Bone marrow (tissue), 2 donors: ENCODE measurements at places on chromosomes 16 and 17.

DNA sequence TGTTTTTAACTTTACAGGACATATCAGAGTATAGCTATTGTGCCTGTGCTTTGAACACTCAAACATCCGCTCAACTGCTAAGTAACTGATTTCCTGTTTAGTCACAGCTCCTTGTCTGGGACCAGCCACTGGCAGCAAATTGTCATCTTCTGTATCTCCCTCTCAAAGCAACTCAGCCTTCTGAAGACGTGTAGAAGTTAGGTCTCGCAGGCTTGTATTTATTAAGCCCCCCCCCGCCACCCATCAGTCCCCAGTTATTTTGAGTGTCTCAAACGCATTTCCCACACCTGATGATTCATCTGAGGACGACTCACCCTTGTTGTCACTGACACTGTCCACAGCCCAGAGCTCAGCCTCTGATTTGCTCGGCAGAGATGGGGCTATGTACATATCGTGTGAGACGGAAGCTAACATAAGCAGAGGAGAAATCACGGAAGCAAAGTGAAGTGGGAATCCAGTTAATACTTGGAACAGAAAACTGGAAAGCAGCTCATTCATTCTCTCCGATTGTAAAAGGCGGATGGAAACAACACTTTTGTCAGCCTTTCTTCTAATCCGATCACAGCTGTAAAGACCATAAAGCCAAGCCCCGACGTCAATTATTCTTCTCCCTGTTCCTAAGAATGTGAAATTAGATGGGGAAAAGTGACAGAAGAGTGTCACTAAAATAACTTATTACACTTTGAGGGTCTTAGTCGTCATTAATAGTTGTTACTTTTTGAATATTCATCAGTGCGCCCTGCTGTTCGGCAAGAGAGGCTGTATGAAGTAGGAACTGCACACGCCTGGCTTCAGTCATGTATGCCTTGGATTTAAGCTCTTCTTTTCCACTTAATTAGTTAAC, 64.2 kb downstream of the PITPNC1 start:
- no peak for DNase-seq

DNA sequence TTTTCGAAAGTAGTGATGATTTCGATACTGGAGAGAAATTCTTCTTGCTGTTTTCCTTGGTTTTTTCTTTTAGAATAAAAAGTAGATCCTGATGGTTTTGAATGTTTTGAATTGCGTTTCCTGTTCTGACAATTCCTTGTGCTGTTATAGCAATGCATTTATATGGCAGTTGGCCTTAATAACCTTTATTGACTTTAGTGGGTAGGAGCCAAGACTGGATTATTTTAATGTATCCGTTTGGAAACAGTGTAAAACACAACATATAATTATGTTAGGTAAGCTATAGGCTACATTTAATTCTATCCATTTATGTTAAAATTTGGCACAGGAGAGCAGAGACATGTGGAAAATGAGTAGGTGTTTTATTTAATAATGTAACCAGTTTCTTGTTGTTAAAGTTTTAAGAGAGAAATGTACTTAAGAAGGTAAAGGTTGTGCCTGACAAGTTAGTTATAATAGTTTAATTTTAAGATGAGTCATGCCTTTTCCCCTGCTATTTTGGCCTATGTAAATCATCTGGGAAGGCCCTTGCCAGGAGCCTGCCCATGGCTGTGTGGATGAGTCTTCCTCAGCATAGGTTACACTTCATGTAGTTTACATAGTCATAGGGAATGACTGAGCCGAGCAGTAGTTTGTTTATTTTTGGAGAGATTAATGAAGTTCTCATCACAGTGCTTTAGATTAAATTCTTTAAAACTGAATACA, 189.9 kb downstream of the FTO start:
- DNase-seq, result no peak

DNA sequence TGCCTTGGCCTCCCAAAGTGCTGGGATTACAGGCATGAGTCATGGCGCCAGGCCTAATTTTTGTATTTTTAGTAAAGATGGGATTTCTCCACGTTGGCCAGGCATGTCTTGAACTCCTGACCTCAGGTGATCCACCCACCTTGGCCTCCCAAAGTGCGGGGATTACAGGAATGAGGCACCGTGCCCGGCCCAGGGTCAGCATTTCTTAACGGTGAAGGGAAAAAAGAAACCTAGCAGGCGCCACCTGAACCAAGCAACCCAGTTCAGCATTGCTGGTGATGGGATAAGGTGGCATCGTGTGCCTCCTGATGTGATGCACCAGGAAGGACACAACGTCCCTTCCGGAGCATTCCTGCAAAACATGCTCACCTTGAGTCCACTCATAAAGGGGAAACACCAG, 2.2 kb upstream of the CLCN7 start:
- DNase-seq, result no peak

- DNase-seq, result no peak
These were observed 2.3 kb upstream of the DLX3 start for GRCh38 chr17:49997301-49997650.

- DNase-seq, result no peak
These were observed 700.3 kb downstream of the MAF start for GRCh38 chr16:78900044-78900811.

DNA sequence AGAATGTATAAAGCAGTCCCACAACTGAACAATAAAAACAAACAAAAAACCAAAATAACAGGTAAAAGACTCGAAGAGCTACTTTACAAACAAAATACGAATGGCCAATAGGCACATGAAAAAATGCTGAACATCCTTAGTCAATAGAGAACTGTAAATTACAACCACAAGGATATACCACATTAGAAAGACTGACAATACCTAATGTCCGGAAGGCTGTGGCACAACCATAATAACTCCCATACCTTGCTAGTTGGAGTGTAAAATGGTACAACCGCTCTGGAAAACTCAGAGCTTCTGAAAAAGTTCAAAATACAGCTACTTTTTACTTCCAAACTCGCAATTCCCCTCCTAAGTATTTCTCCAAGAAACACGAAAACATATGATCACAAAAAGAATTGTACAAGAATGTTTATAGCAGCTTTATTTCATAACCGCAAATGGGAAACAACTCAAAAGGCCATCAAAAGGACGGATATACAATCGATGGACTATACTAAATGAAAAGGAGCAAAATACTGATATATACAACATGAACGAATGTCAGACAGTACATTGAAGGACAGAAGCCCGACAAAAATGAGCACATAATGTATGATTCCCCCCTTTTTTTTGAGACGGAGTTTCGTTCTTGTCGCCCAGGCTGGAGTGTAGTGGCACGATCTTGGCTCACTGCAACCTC, 2.3 kb downstream of the TP53 start:
- no peak for DNase-seq

DNA sequence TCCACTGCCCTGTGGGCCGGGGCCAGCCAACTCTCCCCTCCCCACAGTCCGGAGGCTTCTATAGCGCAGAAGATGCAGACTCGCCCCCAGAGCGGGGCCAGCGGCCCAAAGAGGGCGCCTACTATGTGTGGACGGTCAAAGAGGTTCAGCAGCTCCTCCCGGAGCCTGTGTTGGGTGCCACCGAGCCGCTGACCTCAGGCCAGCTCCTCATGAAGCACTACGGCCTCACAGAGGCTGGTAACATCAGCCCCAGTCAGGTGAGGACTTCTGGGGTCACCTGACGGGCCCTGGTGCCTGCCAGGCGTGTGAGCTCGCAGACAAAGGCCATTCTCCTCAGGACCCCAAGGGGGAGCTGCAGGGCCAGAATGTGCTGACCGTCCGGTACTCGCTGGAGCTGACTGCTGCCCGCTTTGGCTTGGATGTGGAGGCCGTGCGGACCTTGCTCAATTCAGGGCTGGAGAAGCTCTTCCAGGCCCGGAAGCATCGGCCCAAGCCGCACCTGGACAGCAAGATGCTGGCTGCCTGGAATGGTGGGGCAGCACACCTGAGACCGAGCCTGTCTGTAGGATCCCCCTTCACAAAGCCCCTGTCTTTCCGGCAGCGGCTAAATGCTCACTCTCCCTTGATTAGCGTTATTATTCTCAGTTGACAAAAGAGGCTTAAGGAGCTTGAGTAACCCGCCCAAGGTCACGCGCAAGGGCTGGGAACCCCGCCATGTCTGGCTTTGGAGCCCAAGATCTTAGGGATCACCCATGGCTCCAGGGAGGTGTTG, 3.9 kb downstream of the SPATA20 start:
- DNase-seq, result no peak

- DNase-seq, result no peak
These were observed 410.4 kb upstream of the MON1B start for GRCh38 chr16:76780556-76780955.

DNA sequence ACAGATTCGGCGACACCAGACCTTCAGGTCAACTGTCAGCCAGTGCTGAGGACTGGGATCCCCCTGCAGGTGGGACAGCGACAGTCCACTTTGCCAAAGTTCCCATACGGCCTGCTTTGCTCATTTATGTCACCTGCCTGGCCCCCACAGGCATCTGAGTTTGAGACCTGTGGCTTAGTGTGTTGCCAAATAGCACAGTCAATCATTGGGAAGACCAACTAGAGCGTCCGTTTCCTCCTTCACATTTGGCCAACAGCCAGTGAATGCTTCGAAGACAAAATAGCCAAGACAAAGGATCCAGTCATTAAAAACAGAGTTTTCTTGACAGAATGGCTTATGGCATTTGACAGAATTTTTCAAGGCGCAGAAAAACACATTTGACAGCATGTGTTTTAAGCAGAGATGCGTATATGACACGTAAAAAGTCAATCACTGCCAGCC, 113.8 kb downstream of the ABCC12 start:
- DNase-seq, result no peak

DNA sequence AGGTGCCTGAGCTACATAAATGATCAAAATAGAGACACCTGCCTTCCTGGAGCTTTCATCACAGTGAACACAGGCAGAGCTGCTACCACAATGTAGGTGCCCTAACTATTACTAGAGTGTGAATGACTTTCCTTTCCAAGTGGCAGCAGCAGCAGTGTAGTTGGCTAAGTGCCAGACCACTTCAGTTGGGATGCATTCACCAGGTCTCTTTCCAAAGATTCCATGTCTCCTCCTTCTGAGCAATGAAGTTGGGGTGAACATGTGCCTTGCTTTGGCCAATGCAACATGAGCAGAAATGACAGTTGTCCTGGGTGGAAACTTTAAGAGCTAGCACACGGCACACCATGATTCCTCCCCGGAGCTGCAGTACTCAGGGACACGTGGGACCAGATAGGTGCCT, 23.3 kb upstream of the CACNG4 start:
- no peak for DNase-seq

- DNase-seq, result peak; percentile 20
These were observed 17.1 kb downstream of the TRAF4 start for GRCh38 chr17:28760601-28761562.

DNA sequence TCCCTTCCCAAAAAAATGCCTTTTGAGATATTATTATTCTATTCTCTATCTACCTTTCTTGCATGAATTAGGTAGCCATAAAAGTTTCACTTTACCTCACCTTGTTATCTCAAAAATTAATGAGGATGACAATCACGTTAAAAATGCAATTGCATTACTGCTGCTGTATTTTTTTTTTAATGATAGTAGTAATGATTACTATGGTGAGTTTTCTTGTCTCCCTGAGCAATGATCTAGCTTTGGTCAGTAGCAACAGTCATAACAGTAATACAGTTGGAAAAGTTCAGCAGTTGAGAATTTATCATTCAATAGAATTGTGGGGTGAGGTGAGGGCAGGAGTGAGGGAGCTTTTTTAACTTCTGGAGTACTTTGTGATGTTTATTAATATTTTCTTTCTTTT, at the start of gene EFCAB5:
TSS of gene EFCAB5 (plus strand) at position 301 of the 400 bp plus-strand sequence. CDS start 163 bp downstream, outside the sequence.
- no peak for DNase-seq

- DNase-seq, result no peak
These were observed 10.0 kb upstream of the TBX4 start for GRCh38 chr17:61442136-61442775.

GRCh38 chr16:84455031-84455430, 49.4 kb downstream of the MEAK7 start:
- no peak for DNase-seq

DNA sequence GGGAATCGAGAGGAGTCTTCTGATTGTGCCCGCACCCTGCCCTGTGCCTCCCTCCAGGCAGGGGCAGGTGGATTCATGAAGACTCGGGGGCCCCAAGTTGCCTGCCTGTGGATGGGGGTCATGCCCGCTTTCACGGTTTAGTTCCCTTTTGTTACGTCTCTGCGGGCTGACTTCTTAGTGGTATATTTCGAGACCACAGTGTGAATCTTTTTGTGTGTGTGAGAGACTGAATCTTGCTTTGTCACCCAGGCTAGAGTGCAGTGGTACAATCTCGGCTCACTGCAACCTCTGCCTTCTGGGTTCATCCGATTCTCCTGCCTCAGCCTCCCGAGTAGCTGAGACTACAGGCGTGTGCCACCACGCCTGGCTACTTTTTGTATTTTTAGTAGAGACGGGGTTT, 18.1 kb upstream of the RNF213 start:
- no peak for DNase-seq

GRCh38 chr16:19883966-19884485, 622 bp downstream of the GPRC5B start:
- DNase-seq, result no peak

DNA sequence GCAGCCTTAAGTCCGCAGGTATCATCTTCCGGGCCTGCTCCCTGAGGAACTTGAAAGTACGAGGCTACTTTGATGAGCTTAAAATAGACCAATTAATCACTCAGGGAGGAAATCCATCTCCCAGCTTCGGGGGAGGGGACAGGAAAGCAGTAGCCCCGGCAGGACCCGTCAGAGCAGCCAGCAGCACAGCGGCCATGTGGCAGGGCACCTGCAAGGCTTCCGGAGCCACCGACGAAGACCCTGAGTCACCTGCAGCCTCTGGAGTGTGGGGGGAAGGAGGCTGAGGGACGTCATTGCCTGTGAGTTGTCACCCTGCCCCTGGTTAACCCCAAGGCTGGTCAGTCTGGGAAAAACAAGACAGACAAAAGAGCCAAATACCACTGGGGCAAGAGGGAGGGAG, 4.4 kb upstream of the CYB561 start:
- no peak for DNase-seq

DNA sequence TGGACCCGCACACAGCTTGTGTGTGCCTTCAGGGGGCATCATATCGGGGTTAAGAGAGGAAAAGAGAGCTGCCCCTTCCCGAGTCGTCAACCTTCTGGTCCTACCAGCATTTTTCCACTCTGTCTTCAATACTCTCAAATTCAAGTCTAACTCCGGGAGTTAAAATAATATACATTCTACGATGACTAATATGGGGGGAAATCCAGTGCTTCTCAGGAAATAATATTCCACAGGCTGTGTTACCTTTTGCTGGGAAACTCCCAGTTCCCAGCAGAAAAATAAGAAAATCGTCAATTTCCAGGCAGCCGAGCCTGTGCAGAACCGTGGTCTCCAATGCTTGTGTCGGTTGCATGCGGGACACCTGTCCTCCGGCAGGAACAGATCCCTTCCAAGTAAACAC, 105.0 kb upstream of the FOXF1 start:
- no peak for DNase-seq

- DNase-seq, result no peak
These were observed 405.9 kb upstream of the RBFOX1 start for GRCh38 chr16:6926762-6927161.

- DNase-seq, result no peak
These were observed 7.7 kb downstream of the CDH1 start for GRCh38 chr16:68744744-68745280.
